ENCODE measurements at places on chromosomes 4 and X. TPM values are rescaled to one million over a fixed set of nuclear protein-coding genes. Genes with fewer than 3 reads are reported as not detected.

The SLC35A2 gene
- 36.7 TPM for total RNA-seq

The USP26 gene
- total RNA-seq = not detected

The GABRB1 gene
- not detected for total RNA-seq

The NEUROG2 gene
- not detected for total RNA-seq

The ANXA3 gene
- not detected for total RNA-seq

GRCh38 chr4:54542540-54543041 is 115.2 kb upstream of the KIT start:
- no peak overlapping the region for H3K4me3 ChIP-seq
- H3K27ac ChIP-seq = no peak overlapping the region
- H3K36me3 ChIP-seq = no peaks in the 10 kb centered on the region
- H3K4me1 ChIP-seq = no peaks in the 10 kb centered on the region

DNA sequence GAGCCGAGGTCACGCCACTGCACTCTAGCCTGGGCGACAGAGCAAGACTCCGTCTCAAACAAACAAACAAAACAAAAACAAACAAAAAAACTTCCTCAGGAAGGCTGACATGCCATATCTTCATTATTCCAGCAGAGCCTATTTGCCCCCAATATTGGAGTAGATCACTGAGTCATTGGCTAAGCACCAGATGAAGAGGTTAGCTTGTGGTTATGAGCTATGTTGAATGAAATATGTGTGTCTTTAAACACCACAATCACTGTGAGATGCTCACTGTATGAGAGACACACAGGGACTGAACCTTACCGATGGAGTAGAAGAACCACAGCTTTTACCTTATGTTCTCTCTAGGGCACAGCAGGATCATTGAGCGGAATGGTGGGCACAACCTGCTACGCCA is 122.1 kb upstream of the EOLA2 start:
- H3K4me1 ChIP-seq = no peaks in the 10 kb centered on the region
- H3K36me3 ChIP-seq = no peaks in the 10 kb centered on the region
- no peak overlapping the region for H3K4me3 ChIP-seq

GRCh38 chr4:186192066-186192612 is 772 bp downstream of the CYP4V2 start:
- H3K4me3 ChIP-seq = peak overlapping the region; percentile 91
- no peaks in the 10 kb centered on the region for H3K27me3 ChIP-seq
- no peaks in the 10 kb centered on the region for H3K36me3 ChIP-seq
- H3K27ac ChIP-seq = peak overlapping the region; percentile 95

- no peaks in the 10 kb centered on the region for H3K36me3 ChIP-seq
- DNase-seq = no peak
- no peak overlapping the region for H3K4me3 ChIP-seq
- no peaks in the 10 kb centered on the region for H3K4me1 ChIP-seq
- no peaks in the 10 kb centered on the region for H3K27me3 ChIP-seq
These were observed 380.4 kb upstream of the CPEB2 start for GRCh38 chr4:14621731-14622463.

- H3K4me1 ChIP-seq = no peaks in the 10 kb centered on the region
- no peaks in the 10 kb centered on the region for H3K27me3 ChIP-seq
- H3K27ac ChIP-seq = no peak overlapping the region
- H3K4me3 ChIP-seq = no peak overlapping the region
- no peak for DNase-seq
These were observed 164.1 kb downstream of the RASL11B start for GRCh38 chr4:53026233-53026632.

DNA sequence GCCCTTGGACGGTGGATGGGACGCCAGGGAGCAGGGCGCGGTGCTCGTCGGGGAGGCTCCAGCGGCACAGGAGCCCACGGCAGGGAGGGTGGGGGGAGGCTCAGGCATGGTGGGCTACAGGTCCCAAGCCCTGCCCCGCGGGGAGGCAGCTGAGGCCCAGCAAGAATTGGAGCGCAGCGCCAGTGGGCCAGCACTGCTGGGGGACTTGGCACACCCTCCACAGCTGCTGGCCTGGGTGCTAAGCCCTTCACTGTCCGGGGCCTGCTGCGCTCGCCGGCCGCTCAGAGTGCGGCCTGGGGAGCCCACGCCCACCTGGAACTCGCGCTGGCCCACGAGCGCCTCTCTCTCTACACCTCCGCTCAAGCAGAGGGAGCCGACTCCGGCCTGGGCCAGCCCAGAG is 8.6 kb downstream of the CD38 start:
- H3K4me1 ChIP-seq = peaks cover 6% of the 10 kb centered on the region
- H3K27me3 ChIP-seq = no peaks in the 10 kb centered on the region
- peaks cover 4% of the 10 kb centered on the region for H3K36me3 ChIP-seq

DNA sequence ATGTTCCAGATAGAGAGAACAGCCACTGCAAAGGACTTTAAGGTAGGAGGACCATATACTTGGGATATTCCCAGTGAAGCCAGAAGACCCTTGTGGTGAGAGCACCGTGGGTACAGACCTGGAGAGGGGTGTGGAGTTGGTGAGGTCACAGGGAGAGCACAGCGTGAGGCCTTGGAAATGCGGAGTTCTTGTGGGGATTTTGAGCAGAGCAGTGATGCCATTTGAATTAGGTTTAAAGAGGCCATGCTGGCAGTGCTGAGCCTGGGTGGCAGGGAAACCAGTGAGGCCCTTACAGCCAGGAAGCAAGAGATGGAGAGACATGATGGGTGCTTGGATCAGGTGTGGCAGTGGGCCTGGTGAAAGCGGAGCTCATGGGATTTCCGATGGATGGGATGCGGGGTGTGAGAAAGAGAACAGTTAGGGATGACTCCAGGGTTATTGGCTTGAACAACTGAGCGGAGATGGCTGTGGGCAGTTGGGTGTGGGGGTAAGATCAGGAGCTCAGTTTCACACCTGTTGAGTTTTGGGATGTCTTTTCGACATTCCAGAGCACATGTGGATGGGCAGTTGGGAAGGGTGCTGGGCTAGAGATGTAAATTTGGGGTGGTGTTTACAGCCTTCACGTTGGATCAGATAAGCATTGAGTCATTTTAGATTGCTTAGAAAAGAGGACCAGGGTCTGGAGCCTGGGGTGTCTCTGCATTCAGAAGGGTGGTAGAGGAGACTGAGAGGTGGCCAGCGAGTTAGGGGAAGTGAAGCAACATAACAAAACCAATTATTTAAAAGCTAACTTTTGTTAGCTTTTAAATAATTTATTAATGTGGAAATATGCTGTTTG is 68.9 kb downstream of the TMEM131L start:
- no peak for DNase-seq
- H3K4me1 ChIP-seq = peaks cover 88% of the 10 kb centered on the region
- peak overlapping the region; percentile 62 for H3K27ac ChIP-seq
- H3K36me3 ChIP-seq = no peaks in the 10 kb centered on the region
- H3K4me3 ChIP-seq = no peak overlapping the region

- DNase-seq = no peak
- peaks cover 8% of the 10 kb centered on the region for H3K36me3 ChIP-seq
- H3K4me3 ChIP-seq = no peak overlapping the region
- no peaks in the 10 kb centered on the region for H3K27me3 ChIP-seq
These were observed 2.8 kb upstream of the SMIM14 start for GRCh38 chr4:39641451-39641850.

DNA sequence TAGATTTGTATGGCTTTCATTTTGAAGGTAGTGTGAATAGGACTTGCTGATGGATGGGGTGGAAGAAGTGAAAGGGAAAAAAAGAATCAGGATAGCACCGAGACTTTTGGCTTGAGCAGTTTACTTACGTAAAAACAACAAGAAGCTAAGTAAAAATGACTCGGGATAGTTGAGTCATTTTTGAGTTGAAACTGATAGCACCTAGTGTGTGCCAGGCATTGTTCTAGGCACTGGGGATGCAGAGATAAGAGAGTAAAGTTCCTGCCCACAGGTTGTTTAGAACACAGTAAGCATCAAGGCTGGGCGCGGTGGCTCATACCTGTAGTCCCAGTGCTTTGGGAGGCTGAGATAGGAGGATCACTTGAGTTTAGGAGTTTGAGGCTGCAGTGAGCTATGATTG is 34.7 kb downstream of the ADD1 start:
- no peak overlapping the region for H3K27ac ChIP-seq
- peaks cover 12% of the 10 kb centered on the region for H3K36me3 ChIP-seq
- peaks cover 1% of the 10 kb centered on the region for H3K4me1 ChIP-seq
- no peaks in the 10 kb centered on the region for H3K27me3 ChIP-seq
- H3K4me3 ChIP-seq = no peak overlapping the region

The GDPD2 gene
- total RNA-seq = not detected

The KDR gene
- total RNA-seq = not detected

GRCh38 chr4:112852601-112853000 is 196.9 kb upstream of the ANK2 start:
- no peaks in the 10 kb centered on the region for H3K27me3 ChIP-seq
- no peak overlapping the region for H3K4me3 ChIP-seq
- no peak overlapping the region for H3K27ac ChIP-seq

- H3K4me1 ChIP-seq = no peaks in the 10 kb centered on the region
- H3K27me3 ChIP-seq = no peaks in the 10 kb centered on the region
- H3K36me3 ChIP-seq = no peaks in the 10 kb centered on the region
- H3K4me3 ChIP-seq = no peak overlapping the region
- DNase-seq = no peak
These were observed 2.8 kb upstream of the AWAT1 start for GRCh38 chrX:70231666-70232065.

DNA sequence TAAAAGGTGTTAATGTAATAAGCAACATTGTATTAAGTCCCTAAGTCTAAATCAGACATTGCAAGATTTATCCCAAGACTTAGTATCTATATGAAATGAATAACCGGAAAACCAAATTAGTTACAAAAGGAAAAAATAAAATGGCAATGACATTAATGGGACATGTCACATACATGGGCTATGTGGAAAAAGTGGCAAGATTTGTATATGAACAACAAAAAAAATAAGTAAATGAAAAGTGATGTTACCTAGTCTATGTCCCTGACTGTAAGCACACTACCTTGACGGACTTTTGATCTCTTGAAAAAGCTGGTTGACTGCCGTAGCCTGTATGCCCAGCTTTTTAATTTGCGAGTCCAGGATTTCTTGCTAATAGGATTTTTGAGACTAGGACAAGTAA is 55.5 kb upstream of the FAM120C start:
- H3K4me1 ChIP-seq = no peaks in the 10 kb centered on the region
- no peaks in the 10 kb centered on the region for H3K27me3 ChIP-seq
- no peak for DNase-seq
- no peaks in the 10 kb centered on the region for H3K36me3 ChIP-seq
- no peak overlapping the region for H3K4me3 ChIP-seq
- H3K27ac ChIP-seq = no peak overlapping the region

Data from naive thymus-derived CD4-positive, alpha-beta T cell (primary cell).